AG08395 (cell line): ENCODE measurements at places on chromosomes 5 and 9.

DNA sequence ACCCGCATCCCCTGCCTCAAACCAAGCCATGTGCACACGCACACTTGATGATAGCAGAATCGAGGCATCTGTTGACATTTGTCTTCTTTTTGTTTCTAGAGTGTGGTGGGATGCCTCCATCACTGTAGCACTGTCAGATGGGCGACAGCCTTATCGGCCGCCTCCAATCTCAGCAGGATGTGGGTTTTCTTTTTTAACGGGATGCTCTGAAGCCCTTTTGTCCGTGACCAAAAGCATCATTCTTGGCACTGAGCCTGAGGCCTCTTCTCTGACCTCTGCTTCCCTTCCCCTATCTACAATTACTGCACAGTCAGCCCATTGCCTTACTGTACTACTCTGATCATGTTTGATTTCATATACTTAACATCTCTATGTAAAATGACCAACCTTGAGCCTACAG lies 78.3 kb downstream of the LMNB1 start:
- DNase-seq, result no peak

- peak; percentile 60 for DNase-seq
Measured at GRCh38 chr5:15995341-15996052, 184.1 kb downstream of the MARCHF11 start.

DNA sequence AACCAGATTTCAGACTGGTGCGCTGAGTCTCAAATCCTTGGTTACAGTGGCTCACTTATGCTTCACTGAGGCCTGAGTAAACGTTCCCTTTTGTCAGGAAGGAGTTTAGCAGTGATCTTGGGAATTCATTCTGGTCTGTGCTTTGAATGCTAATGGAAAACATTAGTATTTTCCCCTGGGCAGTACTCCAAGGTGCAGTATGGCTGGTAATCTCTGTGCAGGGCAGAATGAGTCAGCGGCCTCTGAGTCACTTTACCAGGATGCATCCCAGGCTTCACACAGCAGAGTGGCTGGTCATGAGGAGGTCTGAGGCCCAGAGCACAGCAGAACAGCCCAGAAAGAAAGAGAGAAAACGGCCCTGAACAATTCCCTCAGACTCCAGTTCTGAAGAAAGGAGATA lies 54.0 kb downstream of the PCA3 start:
- peak; percentile 94 for DNase-seq

GRCh38 chr5:151496041-151496484 lies 48.7 kb downstream of the SLC36A1 start:
- DNase-seq, result no peak

GRCh38 chr9:14554886-14555285 lies 138.3 kb downstream of the ZDHHC21 start:
- no peak for DNase-seq

DNA sequence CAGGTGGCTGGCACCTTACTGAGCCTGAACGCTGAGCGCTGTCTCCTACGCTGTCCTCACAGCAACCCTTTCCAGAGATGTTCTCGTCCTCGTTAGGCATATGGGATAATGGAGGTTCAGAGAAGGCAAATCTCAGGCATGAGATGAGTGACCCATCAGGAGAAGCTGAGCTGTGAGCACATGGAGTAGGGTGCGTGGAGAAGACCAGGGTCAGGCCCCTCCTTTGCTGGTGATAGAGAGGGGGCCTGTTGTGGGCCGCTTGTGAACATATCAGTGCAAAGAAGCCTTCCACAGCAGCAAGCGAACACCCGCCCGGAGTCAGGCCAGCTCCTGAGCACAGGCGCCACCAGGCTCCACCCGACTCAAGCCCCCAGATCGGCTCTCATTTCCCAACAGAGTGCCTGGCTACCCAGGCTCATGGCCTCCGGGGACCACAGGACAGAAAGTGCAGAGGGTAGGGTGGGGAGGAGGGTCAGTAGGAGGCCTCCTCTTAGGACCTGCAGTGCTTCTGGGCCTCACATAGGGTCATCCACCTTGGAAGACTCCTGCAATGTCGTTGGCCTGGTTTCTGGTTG lies 15.0 kb upstream of the TIFAB start:
- DNase-seq, result no peak

DNA sequence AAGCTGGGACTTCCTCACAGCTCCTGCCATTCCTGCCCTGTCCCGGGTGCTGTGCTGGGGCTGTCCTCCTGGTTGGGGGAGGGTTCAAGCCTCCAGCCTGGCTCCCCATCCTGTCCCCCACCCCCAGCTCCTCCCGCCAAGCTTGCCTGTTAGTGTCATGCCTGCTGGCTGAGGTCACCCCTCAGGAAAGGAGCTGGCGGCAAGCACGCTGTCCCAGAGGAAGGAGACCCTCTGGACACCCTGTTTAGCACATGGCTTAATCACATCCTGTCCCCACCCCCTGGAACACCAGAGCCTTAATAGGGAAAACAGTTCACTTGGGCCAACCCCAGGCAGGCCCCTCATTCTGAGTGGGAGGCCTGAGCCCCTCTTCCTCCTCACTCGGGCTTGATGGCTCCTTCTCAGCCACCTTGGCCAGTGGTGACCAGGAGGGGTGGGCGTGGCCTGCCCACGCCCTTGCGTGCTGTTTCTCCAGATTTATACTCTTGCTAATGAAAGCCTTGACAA lies 9.2 kb upstream of the PHYHD1 start:
- peak; percentile 69 for DNase-seq

GRCh38 chr5:55636683-55637082 lies 75.4 kb downstream of the SLC38A9 start:
- peak; percentile 63 for DNase-seq

- no peak for DNase-seq
Measured at GRCh38 chr9:99607842-99608448, 213.7 kb upstream of the NR4A3 start.

GRCh38 chr9:11103525-11103924 lies 490.7 kb upstream of the PTPRD start:
- no peak for DNase-seq

- DNase-seq, result no peak
Measured at GRCh38 chr9:38125889-38126288, 56.9 kb upstream of the SHB start.

- no peak for DNase-seq
Measured at GRCh38 chr9:19937121-19937520, 148.3 kb upstream of the SLC24A2 start.

GRCh38 chr9:76658510-76659231 lies 105.6 kb upstream of the PCA3 start:
- DNase-seq, result peak; percentile 75

- no peak for DNase-seq
Measured at GRCh38 chr5:173869316-173869715, 18.8 kb upstream of the CPEB4 start.

GRCh38 chr5:151244206-151244605 lies 8.8 kb upstream of the GM2A start:
- no peak for DNase-seq
